ENCODE measurements at places on chromosomes 7 and 10.

- DNase-seq = no peak
Measured at GRCh38 chr10:87579563-87579962, 74.9 kb downstream of the MINPP1 start.

DNA sequence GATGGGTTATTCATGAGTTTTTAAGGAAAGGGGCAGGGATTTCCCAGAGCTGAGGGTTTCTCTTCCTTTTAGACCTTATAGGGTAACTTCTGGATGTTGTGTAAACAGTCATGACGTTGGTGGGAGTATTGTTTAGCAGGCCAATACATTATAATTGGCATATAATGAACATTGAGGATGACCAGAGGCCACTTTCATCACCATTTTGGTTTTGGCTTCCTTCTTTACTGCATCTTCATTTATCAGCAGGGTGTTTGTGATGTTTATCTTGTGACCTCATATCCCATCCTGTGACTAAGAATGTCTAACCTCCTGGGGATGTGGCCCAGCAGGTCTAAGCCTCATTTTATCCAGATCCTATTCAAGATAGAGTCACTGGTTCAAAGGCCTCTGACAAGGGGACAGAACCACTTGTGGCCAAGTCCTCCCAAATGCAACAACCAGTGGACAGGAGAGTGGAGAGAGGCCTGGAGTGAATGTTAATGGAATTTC lies 77.3 kb upstream of the RPA3 start:
- DNase-seq = peak; percentile 12

- no peak for DNase-seq
Measured at GRCh38 chr7:121499624-121500023, 103.5 kb upstream of the FAM3C start.

GRCh38 chr10:100114976-100115770 lies 33.5 kb upstream of the CPN1 start:
- no peak for DNase-seq

DNA sequence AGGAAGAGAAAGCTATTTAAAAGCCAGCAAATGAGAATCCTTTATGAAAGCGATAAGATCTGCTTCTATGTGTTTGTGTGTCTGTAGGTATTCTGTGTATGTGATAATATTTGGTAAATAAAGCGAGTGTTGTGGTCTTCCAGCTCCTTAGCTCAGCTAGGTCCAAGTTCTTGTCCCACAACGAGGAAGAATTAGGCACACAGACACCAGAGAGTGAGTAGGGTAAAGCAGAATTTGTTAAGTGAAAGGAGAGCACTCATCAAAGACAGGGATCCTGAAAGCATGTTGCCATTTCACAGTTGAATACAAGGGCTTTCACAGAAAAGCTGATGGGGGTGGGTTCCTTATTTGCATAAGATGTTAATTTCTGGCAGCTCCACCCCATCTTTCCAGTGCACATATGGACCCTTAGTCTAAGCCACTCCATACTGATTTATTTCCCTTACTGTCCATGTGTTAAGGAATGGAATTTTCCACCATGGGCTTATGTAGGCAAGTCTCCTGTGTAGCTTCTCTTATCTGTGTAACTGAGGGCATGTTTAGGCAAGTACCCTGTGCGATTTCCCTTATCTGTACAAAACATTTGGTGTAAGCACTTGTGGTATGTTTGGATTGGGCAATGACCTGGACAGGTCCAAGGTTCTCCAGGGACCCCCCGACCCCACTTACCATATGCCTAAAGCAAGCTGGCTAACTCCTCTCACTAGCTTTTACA lies 165.9 kb upstream of the VIPR2 start:
- DNase-seq = no peak

- no peak for DNase-seq
Measured at GRCh38 chr10:17561111-17561510, 56.1 kb downstream of the HACD1 start.

GRCh38 chr7:156927571-156928405 lies 21.7 kb upstream of the NOM1 start:
- DNase-seq = no peak

GRCh38 chr7:139231513-139232376 lies 708 bp downstream of the UBN2 start:
- peak; percentile 54 for DNase-seq

All from AG08396 (cell line).